Mesothelial cell of epicardium (in vitro differentiated cells): ENCODE measurements at places on chromosomes 5 and 9. TPM values are rescaled to one million over a fixed set of nuclear protein-coding genes. Genes with fewer than 3 reads are reported as not detected.

SHC3 gene
- total RNA-seq, result 2.1 to 2.9 TPM (median 2.1 TPM) in 3 replicates

ECSCR gene
- total RNA-seq, result 0.29 TPM in 1 of 3 replicates, not detected in the others

SHROOM1 gene
- 8.6 to 12.2 TPM (median 8.6 TPM) in 3 replicates for total RNA-seq

TRIM7 gene
- 0.57 to 0.72 TPM (median 0.62 TPM) in 3 replicates for total RNA-seq

CAMK2A gene
- 3.9 to 4.1 TPM (median 4.0 TPM) in 3 replicates for total RNA-seq
